ENCODE measurements at places on chromosomes 5 and 9. TPM values are rescaled to one million over a fixed set of nuclear protein-coding genes. Genes with fewer than 3 reads are reported as not detected.

Gene FREM1
- total RNA-seq: 0.60 TPM

Gene NSD1
- 130 TPM for total RNA-seq

Gene PCDHGA11
- total RNA-seq: 3.2 TPM

Gene FBLL1
- total RNA-seq: 0.69 TPM

Gene LOX
- total RNA-seq: 17.4 TPM

Gene FOCAD
- 10.8 TPM for total RNA-seq

Gene MEGF9
- total RNA-seq: 57.3 TPM

Gene NPR3
- 52.4 TPM for total RNA-seq

Gene SAPCD2
- total RNA-seq: 3.0 TPM

Gene ORM2
- not detected for total RNA-seq

Gene CCL19
- not detected for total RNA-seq

Gene C5orf34
- 3.4 TPM for total RNA-seq

Gene ZNF454
- total RNA-seq: 2.2 TPM

Gene PCDHGA12
- total RNA-seq: 3.3 TPM

Gene PAIP2
- 85.2 TPM for total RNA-seq

Gene CD72
- 95.7 TPM for total RNA-seq

Gene KCNV2
- not detected for total RNA-seq

Gene PCDHGA2
- 1.5 TPM for total RNA-seq

Gene SAXO1
- total RNA-seq: not detected

Gene SMU1
- total RNA-seq: 19.4 TPM

Gene IFNA1
- total RNA-seq: not detected

Gene ATP6V1G1
- 100 TPM for total RNA-seq

Gene CARD9
- 13.2 TPM for total RNA-seq

Gene NR2F1-AS1
- total RNA-seq: 12.1 TPM

Gene PDE6A
- total RNA-seq: not detected

Gene MEF2C
- total RNA-seq: 94.4 TPM

Gene GADD45G
- 2.0 TPM for total RNA-seq

Gene IFNA21
- not detected for total RNA-seq
